NCI-H1694 (cell line): ENCODE measurements at places on chromosomes 5 and 9.

- no peak for DNase-seq
Measured at GRCh38 chr9:86219606-86220005, 39.9 kb downstream of the C9orf153 start.

DNA sequence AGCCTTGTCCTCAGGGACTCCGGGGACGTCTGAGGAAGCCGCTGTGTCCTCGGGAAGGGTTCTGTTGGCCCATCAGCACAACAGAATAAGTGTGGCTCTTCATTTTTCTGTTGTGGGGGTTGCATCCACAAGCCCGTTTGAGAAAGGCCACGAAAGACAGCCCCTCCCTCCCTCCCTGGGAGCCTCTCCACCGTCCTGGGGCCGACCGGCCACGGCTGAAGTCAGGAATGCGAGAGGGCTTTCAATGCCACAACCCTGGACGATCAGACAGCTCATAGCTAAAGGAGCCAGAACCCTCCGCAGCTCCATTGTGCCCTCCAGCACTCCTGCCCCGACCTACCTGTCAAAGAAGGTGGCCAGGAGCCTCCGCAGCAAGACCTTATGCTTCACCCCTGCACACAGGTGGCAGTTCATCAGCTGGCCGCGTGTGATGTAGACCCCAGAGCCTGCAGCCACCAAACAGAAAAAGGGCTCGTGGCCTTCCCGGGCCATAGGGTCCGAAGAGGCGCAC, 52.4 kb upstream of the UBAC1 start:
- DNase-seq: no peak

- DNase-seq: no peak
Measured at GRCh38 chr5:89065919-89066318, 182.9 kb upstream of the MEF2C start.

DNA sequence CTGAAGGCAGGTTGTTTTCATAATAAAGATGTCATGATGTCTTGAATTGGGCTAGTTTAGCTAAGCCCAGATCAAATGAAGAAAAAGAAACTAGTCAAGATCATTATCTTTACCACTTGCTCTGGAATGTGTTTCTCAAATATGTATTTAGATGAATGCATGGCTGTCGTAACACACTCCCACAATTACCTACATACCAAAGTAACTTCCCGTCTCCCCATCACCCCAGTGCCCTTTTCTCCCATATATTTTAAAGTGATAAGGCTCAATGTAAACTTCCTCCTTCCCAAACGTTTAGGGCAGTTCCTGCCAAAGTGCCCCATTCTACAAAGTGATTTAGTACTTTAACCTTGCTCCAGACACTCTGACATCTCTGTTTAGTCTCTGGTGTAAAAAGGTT, 61.4 kb downstream of the SLC1A3 start:
- no peak for DNase-seq

GRCh38 chr9:92535940-92536850, at the start of gene ECM2:
Gene ECM2, minus strand, starts transcription at chr9:92535990. Its CDS starts 13,124 bp downstream, at chr9:92522866.
- no peak for DNase-seq

GRCh38 chr5:9466697-9467096, 79.2 kb downstream of the SEMA5A start:
- DNase-seq: no peak

DNA sequence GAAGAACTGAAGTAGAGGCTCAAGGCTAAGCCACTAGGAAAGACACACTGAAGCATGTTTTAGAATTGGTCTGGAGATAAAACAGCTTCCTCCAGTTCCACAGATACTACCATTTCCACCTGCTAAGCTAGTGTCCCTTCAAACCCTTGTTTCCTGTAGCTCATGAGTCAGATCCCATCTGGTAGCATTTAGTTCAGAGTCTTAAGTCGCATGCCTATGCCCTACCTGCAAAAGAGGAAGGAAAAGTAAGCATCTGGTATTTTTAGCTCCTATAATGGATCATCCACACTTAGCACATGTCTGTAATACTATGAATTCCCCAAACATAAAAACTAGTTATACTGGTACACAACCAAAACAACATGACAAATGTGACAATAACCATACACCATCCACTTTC, 92.1 kb downstream of the CDKN2A start:
- no peak for DNase-seq

- peak; percentile 24 for DNase-seq
Measured at GRCh38 chr9:4984171-4984620, 876 bp upstream of the JAK2 start.

- no peak for DNase-seq
Measured at GRCh38 chr5:98755406-98755805, 18.1 kb upstream of the RGMB start.

DNA sequence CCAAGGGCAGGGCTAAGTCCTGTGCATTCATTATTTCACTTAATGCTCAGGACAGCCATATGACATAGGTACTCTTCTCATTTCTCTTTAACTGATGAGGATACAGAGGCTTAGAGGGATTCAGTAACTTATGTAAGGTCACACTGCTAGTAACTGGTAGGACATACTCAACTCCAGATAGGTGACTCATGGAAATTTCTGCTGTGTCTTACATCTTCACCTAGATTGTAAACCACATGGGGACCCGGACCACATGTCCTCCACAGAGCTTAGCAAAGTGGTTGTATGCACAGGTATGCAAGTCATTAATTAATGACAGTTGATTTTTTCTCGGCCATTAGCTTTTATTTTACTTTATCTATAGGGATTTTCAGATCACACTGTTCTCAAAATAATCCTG, 29.3 kb downstream of the SLC1A1 start:
- no peak for DNase-seq

DNA sequence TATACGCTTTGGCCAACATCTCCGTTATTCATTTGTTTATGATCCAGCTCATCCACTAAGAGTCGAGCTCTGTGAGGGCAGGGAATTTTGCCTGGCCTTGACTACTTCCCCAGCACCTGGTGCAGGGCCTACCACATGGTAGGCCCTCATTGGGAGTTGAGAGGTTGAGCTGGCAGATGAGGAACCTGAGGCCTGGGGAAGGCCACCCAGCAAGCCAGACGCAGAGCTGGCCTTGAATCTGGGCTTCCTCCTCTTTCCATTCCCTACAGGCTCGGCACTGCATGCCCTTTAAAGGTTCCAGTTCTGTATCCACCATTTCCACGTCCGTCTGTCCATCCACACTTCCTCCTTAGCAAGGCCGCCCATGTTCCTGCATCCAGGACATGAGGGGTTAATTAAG, 24.2 kb downstream of the KCNMB1 start:
- no peak for DNase-seq

DNA sequence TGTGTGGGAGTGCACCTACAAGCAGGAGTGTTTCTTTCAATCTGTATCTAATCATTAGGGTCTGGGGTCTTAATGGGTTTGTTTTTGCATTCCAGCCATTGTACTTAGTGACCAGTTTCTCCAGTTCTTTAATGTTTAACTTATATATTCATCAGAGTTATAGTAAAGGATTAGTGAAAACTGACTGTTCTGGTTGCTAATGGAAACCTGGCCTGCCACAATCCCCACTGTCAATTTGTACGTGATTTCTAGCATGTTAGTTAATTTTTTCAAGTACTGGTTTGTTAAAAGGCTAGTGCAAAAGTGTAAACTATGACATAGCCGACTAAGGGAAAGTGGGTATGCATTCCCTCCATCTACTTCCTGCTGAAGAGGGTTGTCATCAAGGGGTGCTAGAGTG, 276.1 kb downstream of the HTR1A start:
- no peak for DNase-seq

DNA sequence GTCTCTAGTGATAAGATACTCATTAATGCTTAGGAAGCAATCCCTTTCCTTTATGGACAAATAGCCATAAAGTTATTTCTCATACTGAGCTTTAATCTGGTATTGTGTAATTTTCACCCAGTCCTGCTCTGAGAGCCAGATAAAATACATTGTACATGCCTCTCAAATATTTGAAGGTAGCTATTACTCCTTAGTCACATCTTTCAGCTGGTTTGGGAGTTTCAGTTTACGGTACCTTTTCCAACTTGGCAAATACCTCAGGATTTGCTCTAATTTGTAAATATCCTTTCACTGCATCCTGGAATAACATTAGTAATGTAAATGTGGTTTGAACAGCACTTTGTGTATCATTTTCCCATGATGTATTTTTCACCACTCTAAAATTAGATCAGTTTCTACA, 47.4 kb downstream of the ABHD17B start:
- DNase-seq: no peak

DNA sequence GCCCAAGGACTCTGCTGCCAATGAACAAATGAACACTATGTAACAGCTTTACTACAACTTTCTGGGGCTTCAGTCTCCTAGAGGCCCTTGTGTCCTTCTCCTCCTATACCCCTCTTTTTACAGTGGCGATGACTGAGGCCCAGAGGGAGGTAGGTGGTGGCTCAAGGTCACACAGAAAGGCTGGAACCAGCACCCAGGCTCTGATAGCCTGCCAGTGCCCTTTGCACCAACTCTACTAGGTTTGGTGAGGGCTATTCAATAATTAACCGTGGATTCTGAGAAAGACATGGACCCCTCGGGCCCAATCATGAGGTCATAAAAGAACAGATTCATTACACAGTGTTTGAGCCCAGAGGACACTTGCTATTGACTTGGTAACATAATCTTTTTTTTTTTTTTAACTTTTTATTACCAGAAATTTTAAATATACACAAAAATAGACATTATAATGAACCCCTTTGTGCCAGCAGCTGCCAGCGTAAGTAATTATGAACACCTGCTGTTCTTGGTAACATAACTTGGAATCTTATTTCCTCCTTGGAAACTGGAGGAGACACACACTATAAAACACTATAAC, 6.1 kb upstream of the ALDH1B1 start:
- no peak for DNase-seq

DNA sequence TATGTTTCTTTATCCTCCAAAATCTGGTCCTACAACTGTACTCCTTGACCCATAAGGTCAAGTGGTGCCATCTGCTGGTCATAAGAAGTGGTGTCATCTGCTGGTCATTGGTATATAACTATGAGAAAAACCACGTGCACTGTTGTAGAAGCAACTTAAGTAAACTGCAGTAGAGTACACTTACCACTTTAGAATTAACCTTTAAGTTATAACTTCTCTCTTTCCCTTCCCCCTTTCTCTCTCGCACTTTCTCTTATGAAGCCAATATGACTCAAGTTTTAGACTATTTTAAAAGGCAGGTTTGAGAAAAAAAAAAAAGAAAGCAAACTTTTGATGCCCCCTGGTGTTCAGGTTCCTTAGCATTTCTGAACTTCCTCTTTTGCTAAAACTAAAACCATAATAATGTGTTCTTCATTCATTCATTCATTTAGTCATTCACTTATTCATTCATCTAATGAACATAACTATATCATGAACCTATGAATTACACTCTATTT, 12.8 kb upstream of the MTAP start:
- peak; percentile 62 for DNase-seq

DNA sequence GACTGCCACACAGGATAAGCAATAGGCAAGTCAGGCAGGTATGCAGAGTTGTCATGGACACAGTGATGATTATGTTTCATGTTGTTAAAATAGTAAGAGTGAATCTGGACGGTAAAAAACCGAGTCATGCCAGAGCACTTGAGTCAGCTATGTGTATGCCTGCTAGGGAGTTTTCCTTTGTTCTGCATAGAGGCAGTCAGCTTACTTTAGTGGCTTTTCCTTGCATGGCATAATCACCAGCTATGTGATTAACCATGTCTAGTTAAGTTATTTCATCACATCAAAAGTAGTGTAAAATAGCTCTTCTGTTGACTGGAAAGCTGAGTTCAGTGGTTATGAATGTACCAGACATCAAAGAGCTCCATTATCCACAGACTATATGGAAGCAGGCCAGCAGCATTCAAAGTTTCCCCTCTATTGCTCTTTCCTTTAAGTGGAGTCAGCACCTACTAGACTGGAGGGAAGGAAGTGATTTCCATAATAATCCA, 989.8 kb downstream of the TLE1 start:
- no peak for DNase-seq

GRCh38 chr9:89256642-89257041, 54.4 kb upstream of the CKS2 start:
- DNase-seq: no peak

DNA sequence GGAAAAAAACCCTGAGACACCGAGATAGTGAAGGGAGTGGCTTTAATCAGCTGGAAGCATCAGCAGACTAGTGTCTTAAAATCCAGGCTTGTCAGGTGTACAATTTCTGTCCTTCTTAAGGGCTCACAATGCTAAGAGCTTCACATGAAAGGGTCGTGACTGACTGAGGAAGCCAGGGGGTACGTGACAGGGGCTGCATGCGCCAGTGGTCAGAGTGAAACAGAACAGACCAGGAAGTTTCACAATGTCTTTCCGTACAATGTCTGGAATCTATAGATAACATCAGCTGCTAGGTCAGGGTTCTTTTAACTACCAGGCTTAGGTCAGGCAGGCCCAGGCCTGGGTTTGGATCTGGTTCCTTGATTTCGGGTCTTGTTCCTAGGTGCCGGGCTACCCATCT, 253.0 kb downstream of the CDH10 start:
- no peak for DNase-seq

- no peak for DNase-seq
Measured at GRCh38 chr5:65446682-65447081, 35.0 kb downstream of the ADAMTS6 start.

- no peak for DNase-seq
Measured at GRCh38 chr5:176646049-176646706, 1.1 kb upstream of the TSPAN17 start.

DNA sequence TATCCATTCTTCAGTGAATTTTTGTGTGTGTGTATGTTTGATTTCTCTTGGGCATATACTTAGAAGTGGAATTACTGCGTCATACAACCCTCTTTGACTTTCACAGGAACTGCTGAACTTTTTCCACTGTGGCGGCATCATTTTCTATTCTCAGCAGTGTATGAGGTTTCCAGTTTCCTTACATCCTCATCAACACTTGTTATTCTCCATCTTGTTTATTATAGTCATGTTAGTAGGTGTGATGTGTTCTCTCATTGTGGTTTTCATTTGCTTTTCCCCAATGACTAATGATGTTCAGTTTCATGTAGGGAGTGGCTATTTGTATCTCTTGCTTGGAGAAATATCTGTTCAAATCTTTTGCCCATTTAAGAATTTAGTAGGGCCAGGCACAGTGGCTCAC, 2.6 kb downstream of the ZNF79 start:
- DNase-seq: no peak

GRCh38 chr5:125485771-125486170, 739.3 kb upstream of the ZNF608 start:
- DNase-seq: no peak

DNA sequence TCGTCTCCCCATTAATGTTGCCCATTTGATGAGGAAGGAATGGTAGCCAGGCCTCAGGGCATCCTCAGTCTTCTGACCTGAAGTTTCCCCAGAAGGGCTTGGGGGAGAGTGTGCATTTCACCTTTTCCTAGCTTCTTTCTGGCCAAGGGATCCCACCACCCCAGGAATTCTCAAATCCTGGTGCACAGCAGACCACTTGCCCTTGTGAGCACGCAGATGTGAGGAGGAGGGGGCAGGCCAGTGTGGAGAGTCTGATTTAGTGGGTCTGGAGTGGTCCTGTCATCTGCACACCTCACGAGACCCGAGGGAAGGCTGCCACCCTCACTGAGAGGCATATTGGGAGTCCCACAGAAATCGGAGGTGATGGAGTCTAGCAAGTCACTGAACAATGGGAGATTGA, 64.3 kb downstream of the CXXC5 start:
- DNase-seq: no peak

GRCh38 chr5:172766287-172767108, 4.5 kb downstream of the DUSP1 start:
- DNase-seq: no peak
